ENCODE measurements at places on chromosomes 4 and X.

DNA sequence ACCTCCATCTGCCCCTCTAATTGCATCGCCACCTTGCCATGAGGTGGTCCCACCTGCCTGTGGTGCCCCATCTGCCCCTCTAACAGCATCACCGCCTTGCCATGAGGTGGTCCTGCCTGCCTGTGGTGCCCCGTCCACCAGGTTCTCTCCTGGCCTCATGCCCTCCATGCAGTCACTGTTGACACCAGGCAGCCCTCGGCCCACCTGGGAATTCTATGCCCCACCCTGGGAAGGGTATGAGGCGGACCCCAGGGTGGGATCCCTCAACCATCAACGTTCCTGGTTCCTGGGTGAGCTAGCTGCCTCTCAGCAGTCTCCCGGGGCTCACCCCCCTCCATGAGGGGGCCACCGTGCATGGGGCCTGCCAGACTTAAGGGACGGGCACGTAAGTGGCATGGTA, 38.9 kb downstream of the ACOX3 start:
- DNase-seq: no peak

- no peak for DNase-seq
Observed at GRCh38 chr4:31908261-31908660, 1188.1 kb downstream of the PCDH7 start.

DNA sequence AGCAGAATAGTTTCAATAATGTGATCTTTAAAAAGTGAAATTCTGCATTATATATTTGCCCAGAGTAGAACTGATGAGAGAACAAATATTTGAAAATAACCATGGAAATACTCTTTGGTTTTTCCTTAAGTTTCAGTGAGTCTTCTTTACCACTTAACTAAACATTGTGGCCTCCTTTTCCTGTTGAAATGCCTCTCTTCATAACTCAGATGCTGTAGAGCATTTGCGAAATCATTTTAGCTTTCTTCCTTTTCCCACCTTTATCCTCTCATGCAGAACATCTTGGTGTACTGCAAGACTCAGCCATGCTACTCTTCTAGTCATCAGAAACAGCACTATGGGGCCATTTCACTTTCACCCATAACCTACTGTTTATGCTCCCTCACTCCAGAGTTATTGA, 48.2 kb downstream of the CASK start:
- no peak for DNase-seq

DNA sequence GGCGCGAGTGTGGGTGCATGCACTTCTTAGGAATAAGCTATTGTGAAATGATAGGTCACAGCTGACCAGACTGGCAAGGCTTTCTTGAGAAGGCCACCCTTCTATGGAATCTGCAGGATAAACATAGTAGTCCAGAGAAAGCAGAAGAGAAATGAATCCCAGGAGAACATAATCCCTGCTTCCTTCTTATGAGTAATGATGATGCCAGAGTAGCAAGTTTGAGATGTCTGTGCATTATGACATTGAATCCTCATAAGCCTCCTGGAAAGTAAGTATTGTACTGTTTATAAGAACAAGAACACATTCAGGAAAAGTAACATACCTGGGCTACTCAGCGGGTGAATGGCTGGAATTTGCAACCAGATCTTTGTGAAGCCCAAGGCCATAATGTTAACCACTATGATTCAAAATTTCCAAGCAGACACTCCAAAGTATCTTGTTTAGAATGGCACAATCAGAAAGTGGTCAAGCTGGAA, 272.1 kb upstream of the HS3ST1 start:
- DNase-seq: no peak

GRCh38 chr4:95167805-95168204, 381.0 kb downstream of the UNC5C start:
- peak; percentile 30 for DNase-seq

- DNase-seq: no peak
Observed at GRCh38 chrX:75228854-75229253, 45.0 kb upstream of the UPRT start.

DNA sequence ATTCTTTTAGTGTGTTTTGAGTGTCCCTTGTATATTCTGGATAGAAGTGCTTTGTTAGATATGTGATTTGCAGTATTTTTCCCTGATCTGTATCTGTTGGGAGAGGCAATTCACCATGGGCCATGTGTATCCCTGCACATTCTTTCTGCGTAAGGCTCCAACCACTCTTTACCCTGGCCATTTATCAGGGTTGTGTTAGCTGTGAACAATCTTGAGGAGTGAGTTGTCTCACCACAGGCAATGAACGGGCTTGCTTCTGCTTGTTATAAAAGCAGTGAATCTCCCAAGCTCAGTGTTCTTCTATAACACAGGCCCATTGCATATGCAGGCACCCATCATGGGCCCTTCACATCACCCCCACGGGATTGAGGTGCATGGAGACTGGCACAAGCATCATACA, 18.9 kb upstream of the SMIM10 start:
- DNase-seq: no peak

- DNase-seq: peak; percentile 20
Observed at GRCh38 chr4:41538887-41539498, 1.0 kb downstream of the LIMCH1 start.

DNA sequence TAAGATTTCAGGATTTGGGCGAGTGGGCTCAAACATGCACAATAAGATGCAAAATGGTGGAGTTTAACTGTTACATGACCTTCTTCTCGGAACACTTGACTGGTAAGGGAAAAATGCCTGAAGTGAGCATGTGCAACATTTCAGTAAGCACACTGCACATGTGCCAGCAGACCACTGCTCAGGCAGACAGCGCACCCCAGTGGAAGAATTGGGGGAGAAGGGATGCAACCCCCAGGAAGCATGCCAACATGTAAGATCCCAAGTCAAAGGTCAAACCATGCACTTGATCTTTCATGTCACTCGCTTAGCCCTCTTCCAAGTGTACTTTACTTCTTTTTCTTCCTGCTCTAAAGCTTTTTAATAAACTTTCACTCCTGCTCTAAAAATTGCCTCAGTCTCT, 256.3 kb downstream of the CENPC start:
- no peak for DNase-seq

GRCh38 chrX:38960137-38960536, 158.9 kb downstream of the MID1IP1 start:
- DNase-seq: no peak

DNA sequence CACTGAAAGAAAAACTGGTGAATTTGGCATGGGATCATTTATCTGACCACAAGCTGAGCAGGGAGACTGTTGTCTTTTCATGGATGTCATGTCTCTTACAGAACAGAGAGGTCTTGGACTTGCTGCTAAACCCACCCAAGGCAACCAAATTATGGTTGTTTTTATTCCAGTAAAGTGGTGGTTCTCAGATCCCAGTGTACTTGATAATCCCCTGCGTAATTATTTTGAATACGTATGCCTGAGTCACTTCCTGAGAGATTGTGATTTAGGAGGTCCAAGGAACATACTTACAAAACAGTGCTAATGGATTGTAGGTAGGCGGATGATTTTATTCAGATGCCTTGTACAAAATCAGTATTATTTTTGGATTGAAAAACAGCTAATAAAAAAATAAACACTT, 585.6 kb downstream of the IL1RAPL1 start:
- DNase-seq: no peak

- no peak for DNase-seq
Observed at GRCh38 chr4:118774321-118774720, 61.6 kb downstream of the SEC24D start.

DNA sequence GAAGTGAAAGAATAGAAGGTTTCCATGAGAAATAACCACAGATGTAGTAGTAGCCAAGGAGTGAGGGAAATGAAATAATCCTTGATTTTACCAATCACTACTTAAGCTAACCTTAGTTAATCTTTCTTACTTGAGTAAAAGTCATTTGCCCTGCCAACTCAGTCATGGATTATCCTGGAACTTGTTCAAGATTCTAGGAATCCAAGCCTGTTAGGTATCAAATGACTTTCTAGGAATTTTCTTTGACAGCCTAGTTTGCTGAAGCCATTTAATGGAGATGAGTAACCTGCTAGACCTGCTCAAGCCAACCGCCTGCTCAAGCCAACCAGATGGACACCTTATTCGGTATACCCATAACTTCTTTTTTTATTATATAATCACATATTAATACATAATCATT, 180.5 kb downstream of the KLHL13 start:
- no peak for DNase-seq

DNA sequence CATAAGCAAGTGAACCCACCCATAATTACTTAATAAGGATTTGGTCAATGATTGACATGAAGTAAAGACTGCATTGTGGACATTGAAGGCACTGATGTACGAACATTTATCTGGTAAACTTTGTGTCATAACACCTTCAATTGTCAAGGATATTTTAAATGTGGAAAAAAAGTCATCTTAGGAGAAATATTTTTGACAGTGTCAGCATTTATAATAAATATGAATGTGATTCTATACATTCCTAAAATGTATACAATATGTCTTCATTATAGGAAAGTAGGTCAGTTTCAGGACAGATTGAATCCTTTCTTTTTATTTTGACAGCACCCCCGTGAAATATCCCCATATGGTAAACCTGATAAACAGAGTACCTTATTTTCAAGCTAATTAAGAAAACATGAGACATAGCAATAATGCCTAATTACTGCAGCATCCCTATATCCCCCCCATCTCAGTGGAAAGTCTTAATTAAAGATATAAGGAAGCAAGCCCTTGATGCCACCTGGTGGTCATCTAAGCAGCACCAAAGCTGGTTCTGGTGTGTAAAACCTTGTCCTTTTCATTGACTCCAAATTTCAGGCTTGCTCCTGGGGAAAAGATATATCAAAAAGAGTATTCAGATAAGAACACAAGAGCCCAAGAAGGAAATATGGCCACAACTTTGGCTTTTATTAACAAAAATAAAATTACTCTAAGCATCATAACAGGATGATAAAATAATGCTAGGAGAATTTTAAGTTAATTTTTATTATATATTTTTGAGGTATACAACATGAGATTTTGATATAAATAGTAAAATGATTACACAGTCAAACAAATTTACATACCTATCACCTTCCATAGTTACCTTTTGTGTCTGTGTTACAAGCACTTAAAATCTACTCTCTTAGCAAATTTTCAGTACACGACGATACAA, 379.7 kb downstream of the TLL1 start:
- no peak for DNase-seq

DNA sequence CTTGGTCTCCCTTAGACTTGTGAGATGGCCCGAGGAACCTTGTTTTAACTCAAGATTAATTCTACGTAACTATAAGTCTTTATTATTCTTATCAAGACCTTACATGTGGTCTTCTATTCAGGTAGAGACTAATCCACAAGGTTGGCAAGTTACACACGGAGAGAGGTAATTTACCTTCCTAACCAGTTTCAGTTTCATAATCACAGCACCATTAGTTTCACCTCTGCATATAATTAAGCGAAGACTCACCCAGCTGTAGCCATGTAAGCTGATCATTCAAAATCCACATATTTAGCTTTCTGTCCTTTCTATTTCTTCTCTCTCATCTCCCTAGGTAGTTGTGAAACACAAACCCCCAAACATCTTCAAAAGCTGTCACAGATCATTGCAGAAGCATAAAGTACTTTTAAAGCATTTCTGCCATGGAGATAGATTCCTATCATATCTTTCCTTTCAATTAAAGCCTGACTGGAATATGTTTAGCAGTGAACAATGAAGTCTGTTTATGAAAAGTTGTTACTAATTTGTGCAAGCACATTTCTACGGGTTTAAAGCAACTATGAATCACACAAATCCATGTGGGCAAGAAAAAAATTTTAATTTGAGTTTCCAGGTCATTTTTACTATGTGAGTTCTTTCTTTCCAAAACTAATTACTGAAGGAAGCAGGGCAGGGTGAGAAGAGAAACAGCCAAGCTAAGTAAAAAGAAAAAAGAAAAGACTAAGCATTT, 78.5 kb downstream of the BTC start:
- DNase-seq: no peak

DNA sequence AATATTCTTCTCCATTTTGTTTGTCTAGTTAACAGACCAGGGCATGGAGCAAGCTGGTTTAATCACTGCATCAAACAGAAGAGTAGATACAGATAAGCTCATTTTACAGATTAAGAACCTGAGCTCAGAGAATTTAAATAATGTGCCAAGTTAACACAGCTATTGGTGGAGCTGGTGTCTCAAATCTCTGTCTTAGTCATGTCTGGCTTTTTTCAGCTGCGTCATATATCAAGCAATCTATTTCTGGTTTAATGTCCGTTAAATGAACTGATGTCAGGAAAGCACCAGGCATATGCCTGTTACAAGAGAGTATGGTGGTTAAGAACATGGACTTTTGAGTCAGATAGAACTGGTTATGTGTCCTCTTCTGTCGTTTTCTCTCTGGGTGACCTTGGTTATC, 79.8 kb upstream of the ADGRA3 start:
- DNase-seq: no peak

DNA sequence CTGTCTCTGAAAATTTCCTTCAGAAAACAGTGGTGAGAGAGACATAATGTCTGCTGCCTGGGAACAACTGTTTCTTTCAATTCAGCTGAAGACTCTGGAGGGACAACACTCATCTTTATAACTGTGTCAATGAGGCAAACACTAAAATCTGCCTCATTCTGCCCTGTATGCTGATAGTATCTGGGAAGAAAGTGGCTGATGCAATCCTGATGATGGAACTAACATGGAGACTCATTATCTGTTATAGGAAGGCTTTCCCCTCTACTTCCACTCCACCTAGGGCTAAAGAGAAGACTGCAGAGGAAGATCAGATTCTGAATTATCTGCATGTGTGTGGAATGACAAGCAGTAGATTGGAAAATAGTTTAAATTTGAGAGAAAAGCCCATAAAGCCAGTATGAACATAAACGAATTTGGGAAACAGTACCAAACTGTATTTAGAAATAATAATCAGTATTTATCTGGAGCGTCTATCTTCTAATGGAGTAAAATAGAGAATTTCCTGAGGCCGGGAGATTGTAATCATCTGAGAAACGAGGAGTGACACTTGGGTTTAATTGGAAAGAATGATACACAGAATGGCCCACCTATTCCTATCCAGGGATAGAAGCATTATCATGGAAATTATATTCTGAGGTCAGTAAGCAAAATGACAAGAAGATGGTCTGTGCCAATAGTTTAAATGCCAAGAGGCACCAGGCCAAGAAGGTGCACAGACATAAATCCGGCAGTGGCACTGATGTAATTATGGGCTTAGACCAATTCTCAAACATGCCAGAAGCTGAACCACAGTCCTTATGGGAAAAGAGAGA, 85.4 kb downstream of the SHISA3 start:
- DNase-seq: no peak

- no peak for DNase-seq
Observed at GRCh38 chrX:94389044-94389443, 715.0 kb downstream of the FAM133A start.

GRCh38 chr4:181524499-181524898, 718.7 kb upstream of the TENM3 start:
- DNase-seq: no peak

DNA sequence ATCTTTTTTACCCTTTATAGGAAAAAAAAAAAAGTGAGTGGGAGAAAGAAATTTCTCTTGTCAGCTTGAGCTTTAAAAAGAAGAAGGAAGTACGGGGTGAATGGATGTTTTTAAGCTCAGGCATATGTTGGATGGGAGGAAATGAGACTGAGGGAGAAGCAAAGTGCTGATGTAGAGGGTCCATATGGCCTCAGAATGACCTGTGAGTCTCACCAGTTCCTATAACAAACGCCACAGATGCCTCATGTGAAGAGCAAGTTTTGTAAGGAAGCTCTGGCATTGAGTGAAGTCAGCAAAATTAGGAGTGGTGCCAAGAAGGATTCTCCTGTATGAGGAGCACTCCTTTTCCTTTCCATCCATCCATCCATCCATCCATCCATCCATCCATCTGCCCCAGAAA, 214.6 kb downstream of the PTTG2 start:
- no peak for DNase-seq

- no peak for DNase-seq
Observed at GRCh38 chr4:77827343-77827742, 8.2 kb upstream of the CNOT6L start.

GRCh38 chrX:109635146-109635545, 10.2 kb upstream of the KCNE5 start:
- DNase-seq: no peak

Data from T47D (cell line).